ENCODE measurements at places on chromosomes 11 and 22.
A peak's percentile ranks its signal among the peaks of the same experiment; 100 is the strongest.

GRCh38 chr11:40291741-40292140, 1167.7 kb downstream of the LRRC4C start:
- DNase-seq: no peak

- no peak for DNase-seq
Measured at GRCh38 chr11:115488945-115489344, 15.3 kb downstream of the CADM1 start.

- no peak for DNase-seq
Measured at GRCh38 chr11:72373163-72373562, 61.2 kb downstream of the CLPB start.

DNA sequence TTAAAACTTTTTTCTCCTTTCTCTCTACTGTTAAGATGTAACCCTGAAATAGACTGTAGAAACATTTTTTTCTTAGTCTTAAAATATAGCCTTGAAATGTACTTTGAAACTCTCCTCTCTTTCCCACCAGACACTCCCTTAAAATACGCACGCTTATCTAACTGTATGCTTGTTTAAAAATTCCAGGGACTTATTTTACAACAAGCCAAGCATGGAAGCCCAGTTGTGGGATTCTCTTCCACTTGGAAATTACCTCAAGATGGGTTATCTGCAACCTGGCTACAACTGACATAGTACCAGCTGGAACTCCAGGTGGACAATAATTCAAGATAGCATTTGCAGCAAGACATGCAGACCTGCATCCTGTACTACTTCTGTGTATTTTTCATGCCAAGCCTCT, 12.1 kb upstream of the CHORDC1 start:
- no peak for DNase-seq

DNA sequence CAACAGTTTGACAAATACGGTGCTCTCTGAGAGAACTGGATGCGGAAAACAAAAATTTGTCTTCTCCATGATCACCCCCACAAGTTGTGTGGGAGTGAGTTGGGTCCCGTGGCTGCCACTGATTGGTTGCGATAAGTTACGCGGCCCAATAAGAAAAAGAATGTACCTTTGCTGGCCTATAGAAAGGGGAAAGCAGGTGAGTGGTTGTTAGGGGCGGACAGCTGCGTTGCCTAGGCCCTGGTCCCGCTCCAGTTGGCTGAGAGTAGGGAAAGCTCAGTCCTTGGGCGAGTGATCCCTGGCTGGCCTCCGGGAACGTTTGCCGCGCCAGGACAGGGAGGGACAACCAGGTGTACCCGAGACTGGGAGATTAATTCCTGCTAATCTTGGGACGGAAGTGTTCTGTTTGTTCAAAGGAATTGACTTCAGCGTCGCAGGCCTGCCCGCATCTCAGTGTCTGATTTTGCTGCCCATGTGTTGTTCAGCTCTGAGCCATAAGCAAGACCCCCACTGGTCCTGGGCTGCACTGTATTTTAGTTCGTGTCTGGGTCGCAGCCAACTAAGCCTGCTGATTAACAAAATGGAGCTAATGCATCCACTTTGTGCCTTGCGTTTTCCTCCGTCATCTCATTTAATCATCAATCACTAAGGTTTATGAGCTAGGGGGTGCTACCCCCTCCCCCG, 773 bp upstream of the SYVN1 start:
- DNase-seq: no peak

GRCh38 chr11:3959015-3959902, 103.8 kb downstream of the STIM1 start:
- no peak for DNase-seq

- DNase-seq: no peak
Measured at GRCh38 chr11:21625982-21626381, 566.9 kb upstream of the ANO5 start.

- DNase-seq: no peak
Measured at GRCh38 chr11:68987211-68987610, 6.4 kb upstream of the MRGPRD start.

GRCh38 chr11:30321321-30321720, 1.6 kb upstream of the ARL14EP start:
- no peak for DNase-seq

DNA sequence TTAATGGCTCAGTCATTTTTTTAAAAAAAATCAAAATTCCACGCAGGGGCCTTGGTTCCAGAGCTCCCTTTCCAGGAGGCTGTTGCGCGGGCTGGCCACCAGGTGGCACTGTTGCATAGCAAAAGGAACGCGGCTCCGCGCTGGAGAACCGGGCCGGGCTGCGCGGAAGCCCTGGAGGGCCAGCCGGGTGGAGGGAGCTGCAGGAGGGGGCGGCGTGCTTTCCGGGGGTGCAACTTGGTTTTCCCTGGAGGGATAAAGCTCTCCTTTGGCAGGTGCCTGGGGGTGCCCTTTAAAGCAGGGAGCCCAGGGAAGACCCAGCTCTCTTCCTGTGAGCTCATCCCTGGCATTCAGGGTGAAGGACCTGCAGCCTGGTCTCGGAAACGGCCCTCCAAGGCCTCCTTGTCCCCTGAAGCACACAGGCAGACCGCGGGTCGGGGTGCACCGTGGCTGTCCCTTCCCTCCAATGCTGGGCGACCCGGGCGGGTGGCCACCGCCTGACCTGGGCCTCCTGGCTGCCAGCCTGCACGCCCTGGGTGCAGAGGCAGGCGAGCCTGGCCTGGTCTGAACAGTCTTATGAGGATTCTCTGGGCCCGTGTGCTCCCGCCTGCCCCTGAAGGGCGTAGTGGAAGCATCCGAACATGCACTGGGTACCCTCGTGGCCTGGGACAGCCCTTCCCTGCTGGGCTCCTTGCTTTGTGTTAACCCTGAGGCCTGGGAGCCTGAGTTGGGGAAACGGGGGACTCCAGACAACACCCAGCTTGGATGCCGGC, 23.4 kb downstream of the KRTAP5-5 start:
- DNase-seq: peak; percentile 84

DNA sequence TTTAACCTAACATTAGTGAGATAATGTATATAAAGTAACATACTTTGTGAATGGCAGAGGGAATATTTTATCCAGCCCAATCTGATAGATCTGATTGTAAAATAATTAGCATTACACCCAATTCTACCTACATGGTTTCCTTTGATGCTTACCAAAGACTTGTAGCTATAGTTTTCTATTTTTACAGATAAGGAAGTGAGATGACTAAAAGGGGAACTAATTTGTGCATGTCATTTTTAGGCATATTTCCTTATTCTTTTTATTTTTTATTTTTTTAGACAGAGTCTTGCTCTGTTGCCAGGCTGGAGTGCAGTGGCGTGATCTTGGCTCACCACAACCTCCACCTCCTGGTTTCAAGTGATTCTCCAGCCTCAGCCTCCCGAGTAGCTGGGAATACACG, 793.7 kb upstream of the LRRC4C start:
- DNase-seq: no peak

GRCh38 chr11:103870821-103871309, 165.6 kb upstream of the DDI1 start:
- DNase-seq: no peak

- DNase-seq: no peak
Measured at GRCh38 chr11:8910649-8911026, 351 bp upstream of the AKIP1 start.

DNA sequence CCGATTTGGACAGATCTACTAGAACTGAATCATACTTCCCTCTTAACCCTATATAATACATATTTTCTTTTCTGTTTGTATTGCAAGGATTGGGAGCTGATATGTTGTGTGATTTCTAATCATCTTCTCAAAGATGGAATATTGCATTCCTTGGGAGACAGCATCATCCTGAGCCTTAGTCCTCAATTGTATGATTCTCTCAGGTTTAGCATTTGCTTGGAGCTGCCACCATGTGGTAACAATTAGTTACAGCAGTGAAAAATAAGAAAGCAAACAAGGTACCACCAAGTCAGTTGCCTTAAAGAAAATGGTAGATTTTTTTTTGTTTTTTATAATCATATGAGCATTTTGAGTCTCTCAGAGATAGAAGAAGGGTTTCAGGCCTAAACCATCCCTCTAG, 11.9 kb downstream of the SNX19 start:
- no peak for DNase-seq

Measured in activated CD8-positive, alpha-beta memory T cell treated with anti-CD3 and anti-CD28 coated beads for 48 hours (primary cell).